ENCODE measurements at places on chromosomes 16 and 17.

- DNase-seq, result no peak
Observed at GRCh38 chr16:6852643-6853225, 479.9 kb upstream of the RBFOX1 start.

DNA sequence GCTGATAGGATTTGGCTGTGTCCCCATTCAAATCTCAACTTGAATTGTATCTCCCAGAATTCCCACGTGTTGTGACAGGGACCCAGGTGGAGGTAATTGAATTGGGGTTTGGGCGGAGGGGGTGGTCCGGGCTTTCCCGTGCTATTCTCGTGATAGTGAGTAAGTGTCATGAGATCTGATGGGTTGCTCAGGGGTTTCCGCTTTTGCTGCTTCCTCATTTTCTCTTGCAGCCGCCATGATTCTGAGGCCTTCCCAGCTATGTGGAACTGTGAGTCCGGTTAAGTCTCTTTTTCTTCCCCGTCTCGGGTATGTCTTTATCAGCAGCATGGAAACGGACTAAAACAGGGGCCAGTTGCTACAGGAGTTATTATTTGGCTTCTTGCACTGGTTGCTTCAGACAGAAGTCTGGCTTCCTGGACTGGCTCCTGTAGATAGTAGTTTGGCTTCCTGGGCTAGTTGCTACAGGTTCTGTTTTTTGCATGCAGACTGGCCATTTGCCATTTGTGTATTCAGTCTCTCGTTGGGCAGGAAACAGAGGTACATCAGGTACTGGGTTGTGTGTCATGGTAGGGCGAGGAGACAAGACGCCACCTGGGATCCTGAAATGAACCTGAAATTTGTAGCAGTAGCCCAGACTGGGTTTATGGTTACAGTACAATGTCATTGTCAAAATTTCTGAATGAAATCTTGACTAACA lies 32.6 kb downstream of the CNTNAP4 start:
- no peak for DNase-seq

DNA sequence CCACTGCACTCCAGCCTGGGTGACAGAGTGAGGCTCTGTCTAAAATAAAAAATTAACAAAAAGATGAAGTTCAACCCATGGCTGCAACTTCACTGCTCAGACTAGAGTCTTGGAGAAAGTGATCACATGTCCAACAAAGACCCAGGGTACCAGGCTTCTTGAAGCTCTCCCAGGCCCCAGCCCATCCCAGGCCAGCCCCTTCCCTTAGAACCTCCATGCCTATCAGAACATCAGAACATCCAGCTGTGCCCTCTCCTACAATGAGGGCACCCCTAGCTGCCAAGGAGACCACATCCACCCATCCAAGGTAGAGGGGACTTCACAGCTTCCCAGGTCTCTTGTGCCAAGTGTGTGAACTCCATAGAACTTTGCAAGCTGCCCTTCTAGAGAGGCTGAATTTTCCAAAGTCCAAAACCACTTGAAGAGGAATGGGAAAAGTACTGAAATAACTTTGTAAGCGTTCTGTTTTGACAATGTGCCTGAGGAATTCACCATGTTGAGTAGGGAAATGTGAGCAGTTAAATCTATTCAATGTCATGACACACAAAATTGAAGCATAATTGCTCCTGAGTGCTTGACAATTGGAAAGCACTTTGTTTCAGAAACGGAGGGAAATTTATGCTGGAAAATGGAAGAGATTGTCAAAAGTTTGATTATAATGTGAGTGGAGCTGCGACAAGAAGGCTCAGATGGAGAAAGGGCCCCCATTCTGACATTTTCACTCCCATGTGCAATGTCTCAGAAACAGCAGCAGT lies 230.4 kb downstream of the ZNF423 start:
- no peak for DNase-seq

- DNase-seq, result no peak
Observed at GRCh38 chr17:71438631-71439146, 682.1 kb upstream of the SOX9 start.

All from naive thymus-derived CD8-positive, alpha-beta T cell (primary cell).